Stimulated activated CD8-positive, alpha-beta memory T cell treated with anti-CD3 and anti-CD28 coated beads, Interleukin-7, amount 100 ng/mL, for 24 hours (primary cell): ENCODE measurements at places on chromosomes 7 and 10.

DNA sequence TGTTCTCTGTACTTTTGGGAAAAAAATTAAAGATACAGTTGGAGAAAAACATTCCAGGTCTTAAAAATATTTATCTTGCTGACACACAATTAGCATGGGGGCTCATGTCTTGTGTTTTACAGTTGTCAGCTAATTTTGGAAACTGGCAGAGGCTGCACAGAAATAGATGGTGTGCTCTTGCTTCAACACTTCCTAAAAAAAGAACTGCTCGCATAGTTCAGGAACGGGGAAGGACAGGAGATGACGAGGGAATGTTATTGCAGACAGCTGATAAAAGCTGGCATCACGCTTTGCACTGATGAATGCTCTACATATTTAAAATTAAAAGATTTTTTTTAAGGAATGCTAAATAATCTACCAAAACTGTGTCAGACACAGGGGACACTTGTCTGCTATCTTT, 103.5 kb upstream of the CELF2 start:
- no peak for DNase-seq

GRCh38 chr7:10022480-10022879, 951.2 kb upstream of the PHF14 start:
- DNase-seq: no peak

GRCh38 chr10:107728807-107729206, 564.3 kb upstream of the SORCS1 start:
- DNase-seq: no peak

GRCh38 chr7:82443547-82444219, at the start of gene CACNA2D1:
Gene CACNA2D1 (minus strand): TSS chr7:82443777.
- DNase-seq: no peak

DNA sequence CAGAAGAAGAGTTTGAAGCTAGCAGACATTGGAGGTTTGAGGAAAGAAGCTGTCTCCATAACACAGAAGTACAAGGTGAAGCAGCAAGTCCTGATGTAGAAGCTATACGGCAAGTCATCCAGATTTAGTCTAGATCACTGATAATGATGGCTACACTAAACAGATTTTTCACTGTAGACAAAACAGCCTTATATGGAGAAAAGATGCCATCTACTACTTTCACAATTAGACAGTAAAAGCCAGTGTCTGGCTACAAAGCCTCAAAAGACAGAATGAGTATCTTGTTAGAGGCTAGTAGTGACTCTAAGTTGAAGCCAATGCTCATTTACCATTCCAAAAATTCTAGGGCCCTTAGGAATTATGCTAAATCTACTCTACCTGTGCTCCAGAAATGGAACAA, 85.1 kb downstream of the SNX13 start:
- no peak for DNase-seq
